NCI-H446 (cell line): ENCODE measurements at places on chromosomes 6 and 20.

DNA sequence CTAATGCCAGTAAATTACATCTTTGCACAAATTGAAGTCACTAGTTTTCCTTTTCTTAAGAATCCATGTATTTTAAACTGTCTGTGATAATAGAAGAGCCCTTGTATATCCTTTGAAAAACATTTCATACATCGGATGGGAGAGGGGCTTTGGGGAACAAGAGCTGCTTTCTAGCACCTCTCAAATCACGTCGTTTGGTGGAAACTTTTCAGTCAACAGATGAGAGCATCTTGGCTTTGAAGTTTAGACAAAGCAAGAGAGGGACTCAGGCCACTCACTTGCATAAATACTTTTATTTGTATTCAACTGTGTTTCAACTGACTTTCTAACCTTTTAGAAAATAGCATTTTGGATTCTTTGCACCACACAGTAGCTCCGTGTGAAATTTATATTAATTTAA lies 502.3 kb upstream of the IMPG1 start:
- no peak for DNase-seq

DNA sequence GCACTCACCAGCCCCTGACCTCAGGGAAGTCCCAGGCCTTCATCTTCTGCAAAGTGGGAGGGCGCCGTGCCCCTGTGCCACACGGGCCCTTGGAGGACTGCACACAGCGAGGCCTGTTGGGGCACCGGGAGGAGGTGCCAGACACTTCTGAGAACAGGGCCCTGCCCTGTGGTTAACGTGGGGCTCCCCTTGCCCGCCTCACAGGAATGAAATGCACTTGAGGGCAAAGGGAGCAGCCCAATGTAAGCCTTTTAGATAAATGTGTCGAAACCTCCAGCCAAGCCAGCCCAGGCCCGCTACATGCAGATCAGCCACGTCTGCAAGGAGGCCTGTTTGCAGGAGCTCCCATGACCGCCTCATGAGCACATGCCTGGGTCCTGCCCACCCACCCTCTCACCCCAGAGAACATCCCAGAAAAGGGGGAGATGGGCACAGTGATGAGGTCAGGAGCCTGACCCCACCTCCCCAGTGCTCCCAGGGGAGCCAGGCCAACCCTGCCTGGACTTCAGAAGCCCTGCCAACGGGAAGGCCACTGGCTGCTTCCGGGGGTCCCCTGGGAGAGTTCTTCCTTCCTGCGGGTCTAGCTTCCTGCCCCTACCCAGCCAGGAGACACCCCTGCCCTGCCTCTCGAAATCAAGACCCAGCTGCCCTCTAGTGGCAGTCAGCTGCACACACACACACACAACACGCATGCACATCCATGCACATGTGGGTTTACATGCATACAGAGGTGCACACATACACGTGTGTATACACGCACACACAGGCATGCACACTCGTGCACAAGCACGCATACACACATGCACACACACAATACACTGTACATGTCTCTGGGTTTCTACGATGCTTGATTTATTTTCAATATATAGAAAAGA lies 178.7 kb downstream of the TAF4 start:
- peak; percentile 30 for DNase-seq

DNA sequence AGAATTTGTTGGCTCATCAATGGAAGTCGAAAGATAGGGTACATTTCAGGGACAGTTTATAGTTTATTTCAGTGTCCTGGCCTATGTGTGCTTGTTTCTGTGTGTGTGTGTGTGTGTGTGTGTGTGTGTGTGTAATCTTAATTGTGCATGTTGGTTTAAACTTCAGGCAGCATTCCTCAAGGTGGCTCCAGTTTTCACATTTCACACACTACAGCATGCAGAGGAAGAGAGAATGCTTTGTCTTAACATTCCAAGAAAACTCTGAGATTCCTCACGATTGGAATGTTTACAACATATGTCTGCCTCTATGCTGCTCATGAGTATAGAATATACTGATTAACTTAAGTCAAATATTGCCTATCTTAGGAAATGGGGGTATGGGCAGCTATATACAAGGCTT lies 332.6 kb upstream of the EPHA7 start:
- no peak for DNase-seq

DNA sequence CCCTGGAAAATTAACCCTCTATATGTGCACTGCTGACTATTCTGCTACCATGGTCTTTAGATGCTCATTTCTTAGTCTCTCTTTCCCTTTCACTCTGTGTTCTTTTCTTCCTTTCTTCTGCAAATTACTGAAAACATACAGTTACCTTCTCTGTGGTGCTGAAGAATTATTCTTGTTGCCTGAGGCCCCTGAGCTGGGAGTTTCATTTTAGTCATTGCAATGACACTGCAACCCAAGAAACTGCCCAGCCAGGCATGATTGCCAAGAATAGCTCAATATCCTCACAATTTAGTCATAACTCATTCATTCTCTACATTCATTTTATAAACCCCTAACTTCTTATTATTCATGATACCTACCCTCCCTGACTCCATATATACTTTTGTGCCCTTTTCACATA lies 245.8 kb upstream of the RAB32 start:
- no peak for DNase-seq

DNA sequence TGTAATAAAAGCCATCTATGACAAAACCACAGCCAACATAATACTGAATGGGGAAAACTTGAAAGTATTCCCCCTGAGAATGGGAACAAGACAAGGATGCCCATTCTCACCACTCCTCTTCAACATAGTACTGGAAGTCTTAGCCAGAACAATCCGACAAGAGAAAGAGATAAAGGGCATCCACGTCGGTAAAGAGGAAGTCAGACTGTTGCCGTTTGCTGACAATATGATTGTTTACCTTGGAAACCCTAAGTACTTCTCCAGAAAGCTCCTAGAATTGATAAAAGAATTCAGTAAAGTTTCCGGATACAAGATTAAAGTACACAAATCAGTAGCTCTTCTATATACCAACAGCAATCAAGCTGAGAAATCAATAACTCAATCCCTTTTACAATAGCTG lies 14.0 kb upstream of the RUNX2 start:
- no peak for DNase-seq

DNA sequence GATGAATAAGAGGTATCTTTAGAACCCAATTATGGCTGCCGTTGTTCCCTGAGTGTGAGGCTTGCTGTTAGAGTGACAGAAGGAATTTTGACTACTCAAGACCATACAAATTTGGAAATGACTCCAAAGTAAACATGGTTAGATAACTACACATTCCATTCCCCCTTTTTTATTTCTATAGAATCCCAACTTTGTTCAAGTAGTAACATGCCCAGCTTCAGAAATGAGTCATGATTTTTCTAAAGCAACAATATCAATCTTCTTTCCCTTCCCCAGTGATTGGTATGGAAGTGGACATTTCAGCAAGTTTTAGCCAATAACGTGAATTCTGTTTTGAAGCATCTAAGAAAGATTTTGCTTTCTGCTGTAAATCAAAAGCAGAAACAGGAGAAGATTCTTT lies 37.8 kb downstream of the HCRTR2 start:
- no peak for DNase-seq

DNA sequence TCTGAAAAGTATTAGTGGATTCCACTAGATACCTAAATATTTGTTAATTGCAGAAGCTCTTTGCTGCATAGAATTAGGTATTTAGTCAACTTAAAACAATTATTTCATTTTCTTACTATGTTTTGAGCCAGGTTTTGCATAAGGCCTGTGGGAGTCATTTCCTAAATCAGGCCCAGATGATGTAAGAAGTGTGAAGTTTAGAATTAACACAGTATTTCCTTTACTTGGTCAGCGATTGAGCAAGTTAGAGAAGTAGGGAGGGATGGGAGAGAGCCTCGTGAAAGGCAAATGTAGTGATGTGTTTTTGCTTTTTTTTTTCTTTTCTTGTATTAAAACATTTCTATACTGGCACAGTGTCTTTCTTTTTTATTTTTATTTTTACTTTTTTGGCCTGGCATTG lies 711.1 kb downstream of the HDGFL1 start:
- no peak for DNase-seq

GRCh38 chr6:87397656-87398055 lies 10.1 kb upstream of the CFAP206 start:
- no peak for DNase-seq
